Stimulated activated CD4-positive, alpha-beta T cell treated with anti-CD3 and anti-CD28 coated beads, Interleukin-12 subunit alpha, Interleukin-12 subunit beta, amount 100 ng/mL, for 4 hours (primary cell): ENCODE measurements at places on chromosomes 4 and X.

GRCh38 chrX:56281789-56282188, 49.6 kb downstream of the KLF8 start:
- no peak for DNase-seq

DNA sequence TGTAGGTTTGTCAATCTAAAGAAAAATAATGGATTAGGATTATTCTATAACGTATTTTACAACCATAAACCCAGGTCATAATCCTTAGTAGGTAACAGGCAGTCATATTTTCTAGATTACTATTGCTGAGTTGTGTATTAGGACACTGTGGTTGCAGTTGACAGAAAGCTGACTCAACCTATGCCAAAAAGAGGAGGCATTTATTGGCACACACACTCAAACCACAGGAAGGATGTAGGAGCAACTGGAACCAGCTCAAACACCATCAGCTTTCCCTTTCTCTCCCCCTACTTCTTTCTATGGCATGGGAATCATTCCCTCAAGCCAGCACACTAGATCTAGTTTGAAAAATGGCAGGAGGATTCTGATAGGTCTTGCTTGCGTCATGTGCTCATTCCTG, 136.4 kb upstream of the FAM9C start:
- no peak for DNase-seq

DNA sequence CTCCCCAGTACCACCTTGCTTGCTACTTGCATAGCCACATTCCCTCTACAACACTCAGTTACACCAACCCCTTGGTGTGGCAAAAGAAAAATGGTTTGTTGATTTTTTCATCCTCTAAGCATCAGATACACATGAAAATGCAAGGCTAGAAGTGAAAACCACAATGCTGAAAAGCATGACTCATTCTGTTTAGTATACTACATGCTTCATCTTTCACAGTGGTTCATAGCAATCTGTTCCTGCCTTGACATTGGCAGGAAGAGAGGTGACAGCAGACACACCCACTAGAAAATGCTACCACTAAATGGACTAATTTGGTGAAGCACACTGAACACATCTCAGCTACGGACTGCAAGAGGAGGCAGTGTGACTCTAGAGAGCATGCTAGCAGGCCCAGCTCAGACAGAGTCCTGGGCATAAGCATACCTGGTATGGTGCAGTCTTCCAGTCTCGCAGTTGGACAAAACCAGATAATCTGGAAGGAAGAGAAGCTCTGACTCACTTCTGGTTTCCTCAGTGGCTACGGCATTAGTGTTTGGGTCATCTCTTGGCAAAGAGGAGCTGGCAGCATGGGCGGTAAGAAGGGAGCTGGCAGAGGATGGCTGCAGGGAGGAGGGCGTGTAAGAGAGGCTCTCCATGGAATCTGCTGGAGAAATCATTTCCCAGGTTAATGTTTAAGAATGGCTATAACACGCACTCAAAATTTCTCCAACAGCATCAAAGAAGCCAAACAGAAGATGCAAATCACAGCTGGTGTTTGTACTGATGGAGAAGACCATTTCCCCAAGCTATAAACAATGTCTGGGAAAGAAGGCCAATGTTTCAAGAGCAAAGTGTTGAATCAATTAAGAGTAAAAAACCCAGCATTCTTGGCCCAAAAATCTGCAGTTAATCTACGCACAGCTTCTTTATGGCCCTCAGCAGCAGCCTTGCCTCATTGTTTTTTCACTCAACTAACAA, 37.8 kb downstream of the GAB3 start:
- no peak for DNase-seq

DNA sequence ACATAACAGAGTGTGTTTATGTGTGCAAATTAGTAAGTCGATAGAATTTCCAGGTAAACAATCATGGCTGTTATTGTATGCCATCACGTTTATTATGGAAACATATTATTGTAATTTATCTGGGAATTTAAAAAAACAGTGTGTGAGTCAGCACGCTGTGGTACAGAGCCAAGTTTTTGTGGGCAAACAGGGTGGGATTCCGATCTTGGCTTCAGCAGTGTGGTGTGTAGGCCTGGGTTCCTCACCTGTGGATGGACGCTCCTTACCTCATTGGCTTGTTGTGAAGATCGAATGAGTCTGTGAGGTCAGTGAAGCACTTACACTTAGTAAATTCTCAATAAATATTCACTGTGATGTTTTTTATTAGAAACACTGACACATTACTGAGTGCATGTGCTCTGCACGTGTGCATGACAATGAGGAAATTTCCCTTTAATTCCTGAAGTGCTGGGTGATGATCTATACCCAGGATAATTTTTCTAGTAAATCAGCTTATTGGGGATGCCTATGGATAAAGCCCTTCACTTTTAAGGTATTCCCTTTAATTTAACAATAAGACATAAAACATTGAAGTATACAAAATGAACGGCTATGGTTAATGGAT, 36.4 kb downstream of the SLIT2 start:
- DNase-seq: no peak

- no peak for DNase-seq
These were observed 334.7 kb downstream of the PPP1R2C start for GRCh38 chrX:42443267-42443666.

DNA sequence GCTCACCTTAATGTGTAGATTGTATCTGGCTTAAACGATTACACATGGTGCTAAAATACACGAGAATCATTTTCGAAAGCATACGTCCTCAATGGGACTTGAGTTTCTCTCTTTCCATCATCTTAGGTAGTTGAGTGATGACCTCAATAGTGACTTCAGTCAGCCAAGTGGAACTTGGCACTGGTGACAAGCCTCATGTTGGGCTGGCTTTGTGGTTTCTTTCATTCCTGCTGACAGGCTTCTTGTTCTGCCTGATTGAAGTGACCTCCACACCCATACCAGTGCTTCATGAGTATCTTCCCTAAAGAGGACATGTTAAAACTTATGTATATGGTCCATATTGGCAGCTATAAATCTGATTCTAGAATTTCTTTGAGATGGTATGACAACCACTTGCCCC, 159.1 kb upstream of the WDR1 start:
- no peak for DNase-seq

GRCh38 chr4:115292320-115293092, 179.1 kb upstream of the NDST4 start:
- DNase-seq: no peak

- DNase-seq: no peak
These were observed 2.3 kb downstream of the MAP3K15 start for GRCh38 chrX:19512961-19513360.

DNA sequence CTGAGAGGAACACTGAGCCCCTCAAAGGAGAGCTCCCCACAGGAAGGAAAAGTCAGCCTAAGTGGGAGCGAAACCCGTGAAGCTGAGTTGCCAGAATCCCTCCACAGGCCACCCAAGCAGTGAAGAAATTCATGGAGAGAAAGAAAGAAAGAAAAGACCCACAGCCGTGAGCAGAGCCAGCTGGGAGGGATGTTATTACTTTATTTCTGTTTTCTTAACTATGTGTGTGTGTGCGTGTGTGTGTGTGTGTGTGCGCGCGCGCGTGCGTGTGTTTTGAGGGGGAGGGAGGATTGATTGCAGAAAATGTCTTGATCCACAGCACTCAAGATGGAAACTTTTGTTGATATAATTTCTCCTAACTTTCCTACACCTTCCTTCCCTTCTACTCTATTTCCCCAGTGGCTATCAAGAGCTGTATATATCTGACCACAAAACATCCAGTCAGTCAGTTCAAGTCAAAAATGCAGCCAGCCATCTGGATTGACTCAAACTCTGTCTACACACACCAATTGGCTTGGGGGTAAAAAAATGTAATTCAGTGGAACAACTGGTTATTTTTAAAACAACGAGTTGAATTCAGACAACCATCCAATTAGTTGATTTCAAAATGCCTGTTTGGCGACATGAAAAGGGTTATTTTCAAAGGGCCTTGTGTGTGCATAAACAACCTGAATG, 13.8 kb upstream of the GPC3 start:
- DNase-seq: no peak

GRCh38 chr4:11365039-11365438, 63.7 kb downstream of the HS3ST1 start:
- no peak for DNase-seq

DNA sequence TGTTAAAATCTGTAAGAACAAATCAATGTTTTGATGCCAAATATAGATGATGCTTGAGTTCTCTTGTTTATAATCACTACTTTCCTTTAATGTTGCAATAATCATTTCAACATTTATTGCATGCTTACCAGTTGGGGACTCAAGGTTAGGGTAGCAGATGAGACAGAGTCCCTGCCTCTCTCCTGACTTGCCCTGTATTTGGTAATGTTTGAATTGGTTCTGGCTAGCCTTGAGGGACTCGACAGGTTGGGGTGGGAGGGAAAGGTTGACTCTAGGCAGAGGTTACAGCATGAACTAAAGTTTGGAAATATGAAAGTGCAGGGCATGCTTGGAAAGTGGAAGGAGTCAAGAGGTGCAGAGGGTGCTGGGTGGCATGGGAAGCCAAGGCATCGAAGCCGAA, 2.0 kb downstream of the SEC24B start:
- DNase-seq: no peak

DNA sequence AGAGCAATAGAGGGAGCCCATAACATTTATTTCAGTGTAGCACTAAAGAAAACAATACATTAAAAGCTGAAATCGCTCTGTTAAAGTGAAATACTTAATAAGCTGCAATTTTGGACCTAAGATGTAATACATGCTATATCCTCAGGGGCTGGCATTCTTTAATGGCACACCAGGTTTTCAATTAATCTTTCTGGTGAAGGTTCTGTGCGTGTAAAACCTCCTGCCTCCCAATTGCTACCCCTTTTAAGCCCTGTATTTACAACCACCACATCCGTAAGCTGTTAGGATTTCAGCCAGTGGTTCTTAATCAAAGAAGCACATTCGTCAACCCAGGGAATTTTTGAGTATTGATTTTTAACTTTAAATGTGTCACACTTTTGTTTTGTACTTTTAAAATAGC, 7.6 kb upstream of the COMMD8 start:
- no peak for DNase-seq

DNA sequence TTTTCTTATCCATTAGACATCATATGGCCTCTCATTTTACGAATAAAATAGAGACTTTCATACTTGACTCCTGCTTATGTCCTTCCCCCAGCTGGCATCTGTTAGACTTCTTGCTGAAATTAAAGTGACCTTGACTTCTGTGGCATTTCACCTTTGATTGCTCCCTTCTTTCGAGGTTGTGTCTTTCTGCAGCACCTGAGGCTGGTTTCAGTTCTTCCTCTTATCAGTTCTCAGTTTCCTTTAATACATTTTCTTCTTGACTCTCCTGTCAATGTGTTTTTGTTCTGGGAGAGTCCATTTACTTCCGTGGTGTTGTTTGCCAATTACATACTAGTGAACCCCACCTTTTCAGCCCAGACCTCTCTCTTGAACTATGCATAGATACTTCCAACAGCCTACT, 81.6 kb downstream of the RBPJ start:
- no peak for DNase-seq

DNA sequence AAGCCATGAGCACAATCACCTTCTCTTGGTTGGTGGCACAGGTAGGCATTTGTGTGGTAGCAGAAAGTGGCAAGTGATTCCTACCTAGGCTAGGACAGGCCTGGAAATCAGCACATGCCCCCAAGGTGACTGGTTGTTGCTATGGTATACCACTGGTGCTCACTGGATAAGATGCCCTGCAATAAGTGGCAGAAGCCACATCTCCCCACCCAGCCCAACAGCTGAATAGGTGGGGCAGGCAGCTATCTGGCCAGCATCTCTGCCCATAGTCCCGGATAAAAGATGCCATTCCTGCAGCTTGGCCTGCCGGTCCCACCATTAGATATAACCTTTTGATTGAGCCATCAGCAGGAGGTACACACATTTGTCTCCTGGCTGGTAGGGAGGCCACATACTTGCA, 21.1 kb downstream of the AMER1 start:
- DNase-seq: no peak

DNA sequence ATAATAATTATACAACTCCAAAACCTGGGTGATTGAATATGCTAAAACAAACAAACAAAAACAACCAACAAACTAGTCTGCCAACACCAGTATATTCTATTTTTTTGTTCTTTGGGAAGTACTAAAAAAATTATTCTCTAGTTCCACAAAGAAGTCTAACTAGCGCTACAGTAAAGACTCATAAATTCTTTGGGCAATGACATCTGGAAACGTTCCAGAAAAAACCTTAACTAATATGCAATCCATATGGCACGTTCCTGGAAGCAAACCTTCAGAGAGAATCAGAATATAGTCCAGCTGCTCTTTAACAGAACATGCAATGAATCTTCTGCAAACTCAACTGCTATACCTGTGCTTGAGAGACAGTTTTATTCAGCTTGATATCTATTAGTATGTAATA, 500.1 kb downstream of the TRAM1L1 start:
- no peak for DNase-seq

- no peak for DNase-seq
These were observed 8.7 kb downstream of the FRG2 start for GRCh38 chr4:190018201-190018920.

DNA sequence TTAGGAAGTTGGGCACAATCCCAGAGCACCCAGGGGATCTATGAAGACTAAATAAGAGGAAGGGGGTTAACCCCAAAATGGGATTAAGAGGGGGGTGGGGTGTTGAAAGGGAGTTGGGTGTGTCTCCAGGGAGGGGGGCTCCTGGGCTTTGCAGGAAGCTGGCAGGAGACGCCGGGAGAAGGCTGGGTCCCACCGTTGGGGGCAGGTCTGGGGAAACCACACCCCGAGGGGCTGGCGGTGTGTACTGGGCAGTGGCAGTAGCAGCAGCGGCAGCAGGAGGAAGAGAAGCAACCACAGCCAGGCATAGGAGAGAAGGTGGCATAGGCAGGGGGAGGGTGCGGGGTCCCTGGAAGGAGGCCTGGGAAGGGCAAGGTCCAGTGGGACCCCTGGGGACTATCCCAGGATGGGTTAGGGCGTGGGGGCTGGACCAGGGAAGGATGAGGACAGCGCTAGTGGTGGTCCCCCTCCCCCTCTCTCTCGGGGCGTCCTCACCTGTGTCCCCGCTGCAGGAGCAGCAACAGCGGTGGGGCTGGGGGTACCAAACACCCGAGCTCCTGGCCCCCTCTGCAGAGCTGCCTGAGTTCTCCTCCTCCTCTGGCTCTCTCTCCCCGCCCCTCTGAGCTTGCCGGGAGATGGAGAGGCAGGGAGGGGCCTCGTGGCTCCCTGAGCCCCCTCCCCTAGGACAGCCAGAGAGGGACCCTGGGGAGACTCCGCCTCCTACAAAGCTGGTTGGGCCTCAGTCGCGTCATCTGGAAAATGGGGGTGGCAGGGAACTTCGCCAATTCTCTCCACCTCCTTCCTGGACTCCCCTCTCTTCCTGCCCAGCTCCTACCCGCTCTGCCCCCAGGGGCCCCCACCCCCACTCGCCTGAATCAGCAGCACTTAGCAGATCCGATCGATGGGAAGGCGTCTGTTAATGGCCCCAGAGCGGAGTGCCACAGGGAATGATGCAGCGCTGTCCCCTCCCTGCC, at the start of gene KCND1:
Gene KCND1, minus strand, starts transcription at position 596 of the 971 bp plus-strand sequence. CDS start 1,573 bp downstream, outside the sequence.
- DNase-seq: no peak

- peak; percentile 19 for DNase-seq
These were observed 409.0 kb downstream of the BCOR start for GRCh38 chrX:39688576-39689375.

DNA sequence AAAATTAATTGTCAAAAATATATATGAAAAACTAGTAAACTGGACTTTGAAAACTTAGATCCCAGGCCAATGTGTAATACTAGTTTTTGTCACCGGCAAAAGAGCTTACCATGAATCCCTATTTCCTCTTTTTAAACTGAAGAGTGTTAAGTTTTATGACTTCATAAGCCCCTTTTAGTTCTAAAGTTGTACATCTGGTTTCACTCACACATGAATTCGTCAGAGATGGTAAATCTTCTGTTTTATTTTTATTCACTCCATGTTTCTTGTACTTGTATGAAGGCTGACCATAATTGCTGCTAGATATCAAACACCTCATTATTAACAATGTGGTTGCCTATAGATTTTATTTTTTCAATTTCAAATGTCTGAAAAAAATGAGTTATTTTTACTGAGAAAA, 827.9 kb downstream of the PCDH7 start:
- no peak for DNase-seq
